Substantia nigra (tissue), 51 donors: ENCODE measurements at places on chromosomes 16 and 17.

- DNase-seq: no peak
Observed at GRCh38 chr16:21263640-21264570, 14.2 kb downstream of the CRYM start.

DNA sequence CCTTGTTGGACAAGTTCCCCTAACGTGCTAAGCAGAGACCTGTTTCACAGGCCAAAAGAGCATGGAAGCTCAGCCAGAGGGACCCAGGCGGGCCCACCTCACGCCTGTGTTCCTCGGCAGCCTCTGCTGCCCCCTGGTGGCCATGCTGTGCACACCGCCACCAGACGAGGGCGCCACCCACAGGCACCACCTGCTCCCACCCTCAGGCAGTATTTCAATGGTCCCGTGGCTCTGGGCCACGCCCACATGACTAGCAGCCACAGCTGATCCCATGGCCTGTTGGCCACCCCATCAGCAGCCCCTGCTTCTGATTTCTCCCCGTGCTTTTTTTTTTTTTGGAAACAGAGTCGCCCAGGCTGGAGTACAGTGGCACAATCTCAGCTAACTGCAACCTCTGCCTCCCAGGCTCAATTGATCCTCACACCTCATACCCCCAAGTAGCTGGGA is 18.9 kb downstream of the MPG start:
- DNase-seq: peak; percentile 86

GRCh38 chr17:76812263-76812662 is 55.9 kb upstream of the MGAT5B start:
- DNase-seq: no peak

GRCh38 chr17:39305978-39306377 is 80.2 kb upstream of the STAC2 start:
- no peak for DNase-seq

DNA sequence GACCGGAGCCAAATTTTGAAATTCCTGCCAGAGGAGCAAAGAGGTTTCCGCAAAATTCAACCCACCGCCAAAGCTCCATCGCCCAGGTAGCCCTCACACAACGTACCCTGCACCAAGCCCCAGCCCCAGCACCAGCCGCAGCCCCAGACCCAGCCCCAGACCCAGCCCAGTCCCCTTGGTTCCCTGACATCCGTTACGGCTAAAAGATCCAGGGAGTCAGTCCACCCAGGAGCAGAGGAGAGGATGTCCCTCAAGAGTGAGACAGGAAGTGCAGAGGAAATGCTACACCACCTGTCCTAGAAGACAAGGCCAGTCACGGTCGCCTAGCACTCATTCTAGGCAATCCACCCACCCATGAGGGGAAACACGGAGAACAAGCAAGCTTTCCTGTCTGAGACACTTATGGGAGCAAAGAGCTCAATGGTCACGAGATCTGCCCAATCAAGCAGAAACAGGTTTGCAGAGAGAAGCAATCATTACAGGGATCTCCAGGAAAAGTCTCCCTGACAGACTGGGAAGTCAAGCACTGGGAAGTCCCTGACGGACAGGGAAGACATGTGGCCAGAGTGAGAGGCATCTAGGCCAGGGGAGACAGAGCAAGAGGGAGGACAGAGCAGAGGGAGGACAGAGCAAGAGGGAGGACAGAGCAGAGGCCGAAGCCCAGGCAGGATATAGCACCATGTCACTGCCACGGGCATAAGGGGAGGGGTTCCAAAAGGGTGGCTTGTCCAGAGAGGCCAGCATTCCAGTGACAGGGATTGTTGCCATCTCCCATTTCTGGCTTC is 15.0 kb upstream of the KCNJ18 start:
- DNase-seq: no peak

GRCh38 chr16:54712866-54713265 is 217.8 kb upstream of the IRX5 start:
- DNase-seq: no peak

DNA sequence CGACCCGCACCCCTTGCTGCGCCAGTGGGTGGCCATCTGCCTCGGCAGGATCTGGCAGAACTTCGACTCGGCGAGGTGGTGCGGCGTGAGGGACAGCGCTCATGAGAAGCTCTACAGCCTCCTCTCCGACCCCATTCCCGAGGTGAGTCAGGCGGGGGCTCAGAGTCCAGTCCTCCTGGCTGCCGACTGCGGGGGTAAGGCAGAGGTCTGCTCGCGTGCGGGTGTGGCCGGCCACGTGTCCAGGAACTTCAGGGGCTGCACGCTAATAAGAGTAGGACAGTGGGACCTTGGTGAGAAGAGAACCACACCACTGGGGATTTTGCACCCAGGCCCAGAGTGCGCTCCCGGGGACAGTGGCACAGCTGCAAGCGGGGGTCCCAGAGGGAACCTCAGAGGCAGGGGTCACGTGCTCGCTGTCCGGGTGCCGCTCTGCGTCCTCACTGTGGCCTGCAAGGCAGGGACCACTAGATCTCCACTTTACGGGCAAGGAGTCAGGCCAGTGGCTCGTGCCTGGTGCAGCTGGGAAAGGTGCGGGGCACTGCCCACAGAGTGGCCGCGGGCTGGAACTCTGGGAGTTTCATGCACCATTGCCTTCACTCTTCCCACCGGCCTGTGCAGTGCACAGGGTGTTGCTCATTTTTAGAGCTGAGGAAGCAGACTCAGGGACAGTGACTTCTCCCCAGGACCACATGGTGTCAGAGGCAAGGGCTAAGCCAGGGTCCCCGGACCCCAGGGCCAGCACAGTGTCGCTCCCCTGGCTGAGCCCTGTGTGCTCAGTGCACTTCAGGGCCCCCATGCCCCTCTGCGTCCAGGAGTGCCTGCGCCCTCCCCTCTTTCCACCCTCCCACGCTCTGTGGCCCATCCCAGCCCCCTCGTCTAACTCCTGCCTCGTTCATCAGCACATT is 107.6 kb upstream of the CHMP6 start:
- no peak for DNase-seq

DNA sequence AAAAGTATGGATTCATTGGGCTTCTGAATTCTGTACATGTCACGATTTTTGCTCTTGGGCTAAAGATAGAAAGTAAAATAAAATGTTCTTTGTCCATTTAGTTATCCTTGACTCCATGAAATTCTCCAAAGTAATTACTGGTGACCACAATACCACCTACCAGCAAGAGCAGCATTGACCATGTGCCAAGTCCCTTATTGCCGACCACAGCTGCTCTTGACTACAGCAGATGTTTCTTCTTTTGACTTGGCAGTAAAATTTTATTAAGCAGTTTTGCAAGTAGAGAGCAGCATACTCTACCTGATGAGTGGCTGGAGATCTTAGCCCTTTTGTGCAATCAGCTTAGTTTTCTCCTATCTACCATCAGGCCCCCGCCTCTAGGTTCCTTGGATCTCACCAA is 152.2 kb upstream of the TBX2 start:
- no peak for DNase-seq

GRCh38 chr17:15109608-15110007 is 155.5 kb downstream of the PMP22 start:
- DNase-seq: no peak

DNA sequence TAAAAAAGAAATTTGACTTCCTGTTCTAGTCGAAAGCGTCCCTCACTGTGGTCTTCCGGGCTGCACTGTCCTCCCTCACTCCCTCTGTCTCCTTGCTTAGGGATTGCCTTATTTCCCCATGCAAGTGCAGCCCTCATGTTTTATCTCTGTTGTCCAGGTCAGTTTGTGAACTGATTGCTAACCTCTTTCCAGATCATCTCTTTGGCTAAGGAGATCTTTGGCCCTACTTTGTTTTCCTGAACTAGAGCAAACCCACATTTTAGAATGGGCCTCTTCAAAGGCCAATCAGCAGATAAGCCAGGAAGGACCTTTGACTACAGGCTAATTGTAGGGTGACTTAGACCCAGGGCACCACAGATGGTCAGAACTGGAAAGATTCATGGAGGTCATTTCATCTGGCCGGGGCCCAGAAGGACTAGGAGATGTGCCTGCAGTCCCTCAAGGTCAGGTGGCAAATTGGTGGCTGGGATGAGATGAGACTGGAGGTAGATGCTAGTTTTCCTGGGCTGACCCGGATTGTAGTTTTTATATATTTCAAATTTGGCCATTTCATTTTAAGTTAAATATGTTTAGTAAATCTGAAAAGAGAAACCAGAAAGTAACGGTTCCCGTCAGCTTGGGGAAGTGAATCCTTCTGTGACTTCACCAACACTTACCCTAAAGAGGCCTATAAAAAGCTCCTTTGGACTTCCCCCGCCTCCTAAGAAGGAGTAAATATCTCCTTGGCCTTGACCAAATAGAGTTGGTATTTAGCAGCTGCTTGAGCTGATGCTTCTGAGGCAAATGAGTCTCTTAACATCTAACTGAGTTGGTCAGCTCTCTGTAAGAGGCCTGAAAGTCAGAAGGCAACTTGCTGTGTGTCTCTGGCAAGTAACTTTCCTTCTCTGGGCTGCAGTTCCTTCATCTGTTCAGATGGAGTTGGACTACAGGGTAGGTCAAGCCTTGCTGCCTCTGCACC is 6.2 kb upstream of the SLC25A19 start:
- DNase-seq: no peak

GRCh38 chr16:1991135-1991551 is 1.4 kb downstream of the SYNGR3 start:
- no peak for DNase-seq

- DNase-seq: no peak
Observed at GRCh38 chr17:2237950-2238349, 65.6 kb downstream of the SMG6 start.

DNA sequence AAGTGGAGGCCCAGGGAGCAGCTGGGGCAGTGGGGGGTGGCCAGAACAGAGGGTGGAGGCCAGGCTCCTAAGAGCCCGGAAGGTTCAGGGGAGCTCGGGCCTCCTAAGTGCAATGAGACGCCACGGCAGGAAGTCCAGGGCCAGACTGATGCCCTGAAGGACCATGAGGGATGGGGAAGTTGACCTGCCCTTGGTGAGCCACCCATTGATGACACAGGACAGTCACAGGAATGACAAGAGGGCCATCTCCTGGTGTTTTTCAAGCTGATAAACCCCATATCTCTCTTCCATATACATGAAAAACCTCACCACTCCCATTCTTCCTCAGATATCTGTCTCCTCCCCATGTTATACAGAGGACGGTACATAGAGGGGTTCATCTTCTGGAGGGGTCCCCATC is 5.8 kb upstream of the MRPL58 start:
- DNase-seq: no peak

DNA sequence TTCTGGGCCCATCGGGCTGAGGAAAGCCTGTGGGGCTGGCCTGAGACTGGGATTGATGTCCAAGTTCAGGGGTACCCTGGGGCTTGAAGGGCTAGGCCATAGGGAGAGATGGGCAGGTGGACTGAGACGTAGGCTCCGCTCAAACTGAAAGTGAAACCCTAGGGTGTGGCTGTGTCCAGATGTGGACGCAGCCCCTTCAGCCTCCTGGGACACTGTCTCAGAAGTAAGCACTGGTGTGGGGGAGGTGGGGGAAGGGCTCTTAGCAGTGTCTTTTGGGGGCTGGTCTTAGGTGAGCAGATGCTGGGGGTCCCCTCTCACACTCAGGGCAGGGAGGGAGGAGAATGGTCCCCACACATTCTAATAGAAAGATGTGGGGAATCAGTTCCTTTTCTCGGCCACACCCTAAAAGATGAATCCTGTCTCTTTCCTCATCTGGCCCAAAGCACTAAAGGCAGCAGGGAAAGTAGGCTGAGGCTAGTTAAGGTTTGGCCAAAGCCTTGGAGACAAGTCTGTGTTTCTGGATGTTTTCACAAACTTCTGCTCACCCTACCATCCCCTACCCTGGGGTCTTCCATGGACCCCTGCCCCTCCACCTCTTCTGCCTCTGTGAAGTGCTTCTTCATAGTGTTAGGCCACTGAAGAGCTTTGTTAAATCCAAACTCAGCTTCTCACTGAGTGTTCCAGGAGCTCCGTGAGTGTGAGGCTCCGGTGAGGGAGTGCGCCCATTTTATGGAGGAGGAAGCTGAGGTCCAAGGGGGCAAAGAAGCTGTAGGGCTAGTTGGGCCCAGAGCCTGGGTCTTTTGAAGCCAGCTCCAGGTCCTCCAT is 5.6 kb downstream of the FMNL1 start:
- no peak for DNase-seq

GRCh38 chr16:54931120-54932014 is 702 bp downstream of the IRX5 start:
- DNase-seq: no peak

DNA sequence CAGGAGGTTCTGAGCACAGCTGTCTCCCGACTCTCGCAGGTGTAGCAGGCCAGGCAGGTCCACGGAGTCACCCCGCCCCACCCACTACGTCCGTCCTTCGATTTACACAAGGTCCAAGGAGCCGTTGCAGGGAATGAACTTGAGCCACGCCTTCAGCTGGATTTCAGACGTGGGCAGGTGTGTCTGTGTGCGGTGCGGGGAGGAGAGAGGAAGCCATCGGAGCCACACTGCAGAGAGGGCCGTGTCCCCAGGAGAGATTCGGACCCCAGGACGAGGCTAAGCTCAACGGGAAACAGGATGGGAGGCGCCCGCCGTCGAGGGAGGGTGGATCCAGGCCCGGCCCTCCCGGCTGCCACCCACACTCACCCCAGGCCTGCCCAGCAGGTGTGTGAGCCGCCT is 50.3 kb downstream of the RPH3AL start:
- DNase-seq: no peak

DNA sequence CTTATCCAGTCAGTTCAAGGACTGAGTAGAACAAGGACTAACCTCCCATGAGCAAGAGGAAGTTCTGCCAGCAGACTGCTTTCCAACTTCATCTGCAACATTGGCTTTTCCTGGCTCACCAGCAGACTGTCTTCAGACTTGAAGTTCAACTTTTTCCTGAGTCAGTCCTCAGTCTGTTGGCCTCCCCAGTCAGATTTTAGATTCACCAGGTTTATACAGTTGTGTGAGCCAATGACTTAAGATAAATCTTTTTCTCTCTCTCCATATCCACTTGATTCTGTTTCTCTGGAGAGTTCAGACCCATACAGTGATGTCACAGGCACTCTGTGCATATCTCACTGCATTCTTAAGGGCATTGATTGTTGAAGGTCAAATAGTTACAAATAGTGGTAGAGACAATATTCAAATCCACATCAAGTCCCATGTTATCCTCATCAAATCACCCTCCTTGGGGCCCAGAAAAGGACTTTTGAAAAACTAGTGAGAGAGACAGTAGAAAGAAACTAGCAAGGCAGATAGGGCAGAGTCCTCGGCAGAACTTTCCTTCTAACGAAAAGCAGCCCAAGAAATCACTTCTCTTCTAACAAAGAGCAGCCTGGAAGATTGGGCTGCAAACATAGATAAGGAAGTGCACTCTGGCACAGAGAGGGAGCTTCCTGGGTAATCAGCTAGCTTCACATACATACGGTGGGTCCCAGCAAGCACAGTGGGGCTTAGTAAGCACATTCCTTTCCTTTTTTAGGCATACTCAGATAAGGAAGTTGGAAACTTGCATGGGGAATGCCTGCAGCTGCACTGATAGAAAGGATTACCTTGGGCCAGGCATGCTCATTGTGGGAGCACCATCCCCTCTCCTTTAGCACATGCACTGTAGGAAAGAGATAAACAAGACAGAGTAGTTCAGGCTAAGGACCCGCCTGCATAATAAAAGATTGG is 132.3 kb upstream of the FAM20A start:
- DNase-seq: no peak

DNA sequence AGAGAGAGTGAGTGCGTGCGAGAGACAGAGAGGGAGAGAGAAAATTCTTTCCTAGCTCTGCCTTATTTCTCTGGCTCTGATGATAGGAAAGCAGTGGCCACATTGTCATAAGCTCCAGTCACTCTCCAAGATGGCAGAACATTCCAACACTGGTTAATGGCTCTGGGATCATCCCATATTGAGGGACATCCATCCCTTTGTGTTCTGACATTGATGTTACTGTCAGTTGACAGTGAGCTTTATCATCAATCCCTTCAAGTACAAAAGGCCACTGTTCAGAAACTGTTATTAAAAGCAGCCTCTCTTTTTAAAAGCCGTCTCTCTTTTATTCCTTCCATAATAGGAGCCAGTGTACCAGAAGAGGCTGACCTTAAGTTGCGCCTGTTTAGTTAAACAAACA is 1084.9 kb upstream of the RBFOX1 start:
- no peak for DNase-seq

- DNase-seq: no peak
Observed at GRCh38 chr16:65965628-65966027, 400.9 kb upstream of the CDH5 start.
